ENCODE measurements at places on chromosomes 3 and 15.

DNA sequence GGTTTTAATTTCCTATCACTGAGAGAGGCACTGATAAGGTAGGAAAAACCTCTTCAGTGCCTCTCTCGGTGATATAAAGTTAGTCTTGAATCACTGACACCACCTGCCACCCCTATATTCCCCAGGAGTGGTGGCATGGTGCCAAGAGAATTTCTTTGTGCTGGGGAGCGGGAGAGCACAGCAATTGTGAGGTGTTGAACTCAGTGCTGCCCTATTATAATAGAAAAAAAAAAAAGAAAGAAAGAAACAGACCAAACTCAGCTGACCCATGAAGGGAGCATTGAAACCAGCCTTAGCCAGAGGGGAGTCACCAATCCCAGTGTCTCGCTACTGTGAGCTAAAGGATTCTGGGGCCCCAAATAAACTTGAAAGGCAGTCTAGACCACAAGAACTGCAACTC, 201.4 kb upstream of the STT3B start:
- DNase-seq: no peak

GRCh38 chr3:128235207-128235926, 82.1 kb downstream of the EEFSEC start:
- no peak for DNase-seq

DNA sequence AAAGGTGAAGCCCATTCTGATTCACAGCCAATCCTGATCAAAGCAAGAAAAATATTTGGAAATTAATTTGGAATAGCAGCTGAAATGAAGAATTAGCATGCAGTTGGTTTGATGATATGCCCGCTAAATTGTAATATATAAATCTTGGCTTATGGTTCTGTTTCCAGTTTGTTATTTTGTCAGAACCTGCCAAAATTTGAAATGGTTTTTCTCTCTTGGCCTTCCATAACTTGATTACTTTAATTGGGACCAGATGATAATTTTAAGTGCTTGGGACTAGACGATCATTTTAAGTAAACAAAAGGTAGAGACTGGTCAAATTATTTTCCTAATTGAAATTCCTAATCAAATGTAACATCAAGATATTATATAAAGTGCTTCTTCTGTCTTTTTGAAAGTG, 842.4 kb downstream of the TBL1XR1 start:
- no peak for DNase-seq

DNA sequence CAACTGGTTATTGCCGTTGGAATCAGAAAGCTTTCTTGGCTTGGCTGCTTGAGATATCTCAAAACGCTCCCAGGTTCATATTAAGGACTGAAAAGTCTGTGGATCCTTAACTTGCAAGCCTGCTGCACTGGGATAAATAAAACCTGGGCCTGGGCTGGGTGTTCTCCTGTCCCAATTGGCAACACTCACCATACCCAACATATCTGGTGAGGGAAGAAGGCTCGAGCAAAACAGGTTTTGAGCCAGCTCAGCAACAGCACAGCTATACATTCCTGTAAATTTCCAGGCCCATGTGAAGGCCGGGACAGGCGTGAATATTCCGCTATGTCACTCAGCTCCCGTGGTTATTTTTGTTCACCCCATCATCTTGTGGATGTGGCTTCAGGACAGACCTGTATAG, 169.0 kb upstream of the BCL6 start:
- DNase-seq: no peak

DNA sequence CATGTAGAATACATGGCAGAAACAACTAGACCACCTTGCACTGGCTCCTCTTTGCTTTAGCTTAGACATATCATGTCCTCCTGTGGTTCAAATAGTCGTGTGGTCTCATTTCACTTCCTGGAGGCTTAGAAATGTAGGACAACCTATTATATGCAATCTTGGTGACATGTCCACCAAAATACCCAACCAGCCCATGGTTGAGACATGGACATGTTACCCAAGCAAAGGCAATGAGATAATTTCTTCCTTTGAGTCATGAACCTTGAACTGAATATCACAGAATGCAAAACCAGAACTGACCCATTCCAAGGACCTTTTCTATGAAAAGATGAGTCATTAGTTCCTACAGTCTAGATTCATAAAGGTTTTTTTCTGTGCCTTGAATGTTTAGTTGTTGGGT, 309.0 kb upstream of the MDFIC2 start:
- DNase-seq: no peak

DNA sequence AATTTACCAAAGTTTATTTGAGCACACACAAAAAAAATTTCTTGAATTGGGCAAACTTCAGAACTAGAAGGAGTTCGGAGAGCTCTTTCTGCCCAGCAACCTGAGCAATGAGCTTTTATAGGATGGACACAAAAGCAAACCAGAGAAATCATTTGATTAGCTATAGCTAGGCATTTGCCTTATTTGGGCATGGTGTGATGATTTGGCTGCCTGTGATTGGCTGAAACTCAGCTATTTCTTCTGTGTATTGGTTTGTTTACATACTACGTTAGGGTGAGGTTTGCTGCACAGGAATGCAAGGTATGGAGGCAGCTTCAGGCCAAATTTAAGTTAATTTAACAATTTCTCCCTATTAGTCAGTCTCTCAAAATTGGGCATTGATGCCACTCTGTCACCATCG, 65.1 kb downstream of the NEK11 start:
- no peak for DNase-seq

DNA sequence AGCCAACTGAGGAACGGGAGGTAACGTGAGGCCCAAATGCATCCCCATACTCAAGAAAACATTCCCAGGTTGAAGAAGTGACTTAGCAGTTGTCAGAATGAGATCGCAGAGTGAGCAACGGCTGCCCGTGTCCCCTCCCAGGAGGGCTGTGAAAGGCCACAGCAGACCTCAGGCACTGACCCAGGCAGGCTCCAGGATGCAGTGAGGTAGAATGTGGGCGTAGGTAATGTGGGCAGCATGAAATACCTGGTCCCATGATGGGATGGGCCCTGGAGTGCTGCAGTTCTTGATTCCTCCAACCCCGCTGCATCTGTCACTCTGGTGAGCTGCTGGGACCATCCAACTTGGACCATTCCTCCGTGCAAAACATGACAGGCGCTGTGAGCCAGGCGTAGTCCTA, 74.8 kb downstream of the NSMCE3 start:
- no peak for DNase-seq

- DNase-seq: no peak
Observed at GRCh38 chr3:40427045-40427669, 30.0 kb upstream of the RPL14 start.
